ENCODE measurements at places on chromosomes 16 and 17.

DNA sequence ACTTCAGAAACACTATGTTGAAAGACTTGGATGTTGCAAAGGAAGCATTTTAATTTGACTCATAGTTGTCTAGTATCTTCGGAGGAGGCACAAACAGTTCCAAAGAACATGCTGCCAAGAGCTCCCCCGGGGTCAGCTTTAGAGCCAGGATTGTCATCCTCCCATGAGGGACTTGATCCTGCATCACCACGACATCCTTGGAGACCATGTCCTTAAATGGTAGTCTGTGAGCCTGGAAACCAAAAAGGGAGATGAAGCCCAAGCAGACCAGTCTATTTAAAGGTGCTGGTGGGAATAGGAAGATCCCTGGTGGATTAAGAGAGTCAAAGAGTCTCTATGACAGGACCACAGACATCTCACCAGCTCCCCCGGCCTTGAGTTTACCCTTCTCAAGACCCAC is 33.3 kb upstream of the DYNLRB2 start:
- no peak for DNase-seq

DNA sequence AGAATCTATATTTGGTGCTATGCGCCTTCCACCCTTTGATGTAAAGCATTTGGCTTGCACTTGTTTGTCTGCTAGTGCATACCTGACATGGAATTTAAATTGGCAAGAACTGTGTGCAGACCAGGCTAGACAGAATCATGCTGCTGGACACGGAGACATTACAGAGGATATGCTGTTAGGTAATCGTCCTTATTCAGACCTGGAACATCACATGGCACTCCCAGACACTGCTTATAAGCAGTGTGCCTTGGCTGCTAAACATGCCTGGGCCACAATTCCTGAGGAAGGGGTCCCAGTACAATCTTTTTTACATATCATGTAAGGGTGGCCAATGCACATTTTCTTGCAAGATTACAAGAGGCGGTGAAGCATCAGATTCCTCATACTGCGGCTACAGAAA is 6.4 kb downstream of the CD300LD start:
- no peak for DNase-seq

DNA sequence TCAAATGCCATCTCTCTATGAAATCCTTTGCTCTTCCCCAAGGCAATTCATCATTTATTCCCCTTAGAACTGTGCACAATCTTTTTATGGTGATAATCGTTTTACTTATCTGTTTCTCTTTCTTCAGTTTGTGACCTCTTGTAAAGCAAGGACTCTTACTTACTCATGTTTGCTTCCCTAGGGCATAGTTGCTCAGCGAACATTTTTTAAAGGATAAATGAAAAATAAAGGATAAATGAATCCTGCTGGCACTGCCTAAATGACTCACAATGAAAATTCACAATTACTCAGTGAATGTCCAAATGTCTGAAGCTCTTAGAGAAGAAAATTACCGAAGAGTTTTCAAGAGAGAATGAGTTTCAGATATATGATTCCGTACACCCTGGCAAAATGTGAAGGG is 671.7 kb downstream of the CDH11 start:
- DNase-seq, result no peak

DNA sequence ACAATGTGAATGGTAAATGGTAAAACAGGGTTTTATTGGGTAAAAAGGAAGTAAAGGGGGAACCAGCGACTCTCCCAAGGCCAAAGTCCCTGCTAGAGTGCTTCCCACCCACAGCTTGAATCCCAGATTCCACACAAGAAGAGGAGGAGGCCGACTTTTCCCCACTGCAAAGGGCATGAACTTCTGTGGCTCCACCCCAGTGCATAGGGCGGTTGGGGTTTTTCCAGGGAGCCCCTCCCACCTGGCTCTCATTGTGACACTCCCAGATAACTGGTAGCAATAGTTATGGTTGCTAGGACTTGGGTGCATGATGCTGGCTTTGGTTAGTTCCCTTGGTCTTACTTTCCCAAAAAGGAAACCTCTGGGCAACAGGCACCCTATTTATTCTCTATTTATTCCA is 666.0 kb upstream of the CA10 start:
- DNase-seq, result no peak

DNA sequence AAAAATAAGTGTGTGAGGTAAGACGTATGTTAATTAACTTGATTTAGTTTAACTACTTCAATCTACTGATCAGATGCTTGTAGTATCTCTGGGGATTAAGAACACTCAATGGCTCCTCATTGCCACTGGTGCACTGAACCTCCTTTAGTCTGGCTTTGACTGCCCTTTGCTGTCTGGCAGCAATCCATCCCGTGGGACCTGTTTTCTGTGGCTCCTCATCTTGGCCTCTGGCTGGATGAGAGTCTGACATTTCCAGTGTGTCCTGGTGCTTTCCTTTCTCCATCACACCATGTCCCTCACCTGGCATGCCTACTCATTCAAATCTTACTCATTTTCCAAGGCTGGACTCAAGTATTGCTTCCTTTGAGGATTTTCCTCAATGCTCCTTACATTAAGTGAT is 212.2 kb downstream of the CA10 start:
- DNase-seq, result no peak

GRCh38 chr16:67445126-67445426 is 14.2 kb downstream of the HSD11B2 start:
- DNase-seq, result no peak

GRCh38 chr17:42142371-42142896 is 12.4 kb downstream of the RAB5C start:
- no peak for DNase-seq

DNA sequence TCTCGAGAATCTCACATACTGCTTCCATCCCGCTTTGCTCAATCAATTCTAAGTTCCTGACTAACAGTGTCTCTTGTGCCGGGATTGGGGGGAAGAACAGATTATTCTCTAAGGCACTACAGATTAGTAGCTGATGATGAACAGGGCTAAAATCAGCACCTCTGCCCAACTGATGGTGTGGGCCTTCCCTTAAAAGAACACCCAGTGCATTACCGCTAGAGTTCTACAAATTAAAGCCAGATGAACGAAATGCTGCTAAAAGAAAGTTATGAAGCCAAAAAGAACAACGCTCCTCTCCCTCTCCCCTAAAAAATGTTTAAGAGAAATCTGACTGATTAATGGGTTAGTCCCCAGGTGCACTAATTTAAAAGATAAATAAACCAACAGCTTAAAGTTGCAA is 4.4 kb downstream of the CDC27 start:
- DNase-seq, result no peak

GRCh38 chr16:67383284-67383683 is 10.0 kb downstream of the TPPP3 start:
- no peak for DNase-seq

- DNase-seq, result peak; percentile 97
These were observed 55.3 kb downstream of the TUBD1 start for GRCh38 chr17:59837308-59838051.
